DMS 273 treated with DMSO at 0.1 percent for 48 hours (cell line): ENCODE measurements at places on chromosomes 1 and 21.

DNA sequence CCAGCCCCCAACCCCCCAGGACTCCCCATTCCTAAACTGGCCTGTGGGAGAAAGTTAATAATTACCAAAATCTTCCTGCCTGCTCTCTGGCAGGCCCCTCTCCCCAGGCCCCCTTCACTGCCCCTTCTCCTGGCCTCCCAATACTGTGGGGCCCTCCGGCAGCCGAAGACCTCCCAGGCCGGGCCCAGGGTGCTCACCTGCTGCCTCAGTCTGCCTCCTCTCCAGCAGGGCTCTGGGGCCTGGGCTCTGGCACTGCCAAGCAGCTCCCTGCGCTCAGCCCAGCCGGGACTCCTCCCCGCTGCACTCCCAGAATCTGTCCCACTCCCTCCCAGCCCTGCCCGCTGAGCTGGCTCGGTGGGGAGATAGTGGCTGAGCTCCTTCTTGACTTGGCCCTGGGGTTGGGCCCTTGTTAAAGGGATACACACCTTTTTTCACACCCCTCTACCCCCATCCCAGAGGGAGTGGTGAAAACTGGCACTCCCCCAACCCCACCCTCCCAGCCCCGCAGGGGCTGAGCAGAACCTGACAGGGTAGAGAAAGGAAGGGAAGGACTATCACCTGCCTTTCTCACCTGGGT, at the start of gene S100A16:
Gene S100A16, minus strand, starts transcription at position 383 of the 577 bp plus-strand sequence. CDS start 4,986 bp downstream, outside the sequence.
- DNase-seq: no peak

GRCh38 chr1:84883286-84883685, 9.7 kb downstream of the LPAR3 start:
- no peak for DNase-seq

- DNase-seq: no peak
These were observed 426.6 kb upstream of the ESRRG start for GRCh38 chr1:217149791-217150190.

DNA sequence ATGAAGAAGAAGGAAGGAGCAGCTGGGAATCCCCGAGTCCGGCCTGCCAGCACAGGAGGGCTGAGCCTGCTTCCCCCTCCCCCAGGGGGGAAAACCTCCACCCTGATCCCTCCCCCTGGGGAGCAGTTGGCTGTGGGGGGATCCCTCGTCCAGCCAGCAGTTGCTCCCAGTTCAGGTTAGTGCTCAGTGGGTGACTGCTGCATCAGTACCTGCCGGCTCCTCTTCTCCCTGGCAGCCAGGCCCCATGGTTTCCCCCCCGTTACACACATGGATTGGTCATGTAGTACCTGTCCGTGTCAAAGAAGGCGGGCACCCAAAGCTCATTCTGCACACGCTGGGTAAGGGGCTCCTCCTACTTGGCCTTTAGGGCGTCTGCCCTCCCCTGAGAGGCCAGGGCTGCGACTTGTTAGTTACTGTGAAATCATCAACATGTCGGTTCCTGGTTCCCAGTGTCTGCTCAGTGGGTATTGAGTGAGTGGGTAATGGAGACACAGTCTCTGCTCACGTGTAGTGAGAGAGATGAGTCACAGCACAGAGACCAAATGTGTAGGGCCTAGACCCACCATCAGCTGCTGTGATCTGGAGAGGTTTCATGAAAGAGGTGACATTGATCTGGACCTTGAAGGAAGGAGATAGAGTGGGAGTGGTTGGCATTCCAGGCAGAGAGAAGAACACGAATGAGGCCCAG, 11.5 kb downstream of the NECAP2 start:
- DNase-seq: no peak

- no peak for DNase-seq
These were observed 118.7 kb downstream of the NPHP4 start for GRCh38 chr1:5873556-5873955.

- DNase-seq: no peak
These were observed 178.1 kb downstream of the AK5 start for GRCh38 chr1:77459881-77460280.

GRCh38 chr1:195576641-195577040, 1031.6 kb downstream of the KCNT2 start:
- no peak for DNase-seq
